ENCODE measurements at places on chromosomes 5 and 9.

DNA sequence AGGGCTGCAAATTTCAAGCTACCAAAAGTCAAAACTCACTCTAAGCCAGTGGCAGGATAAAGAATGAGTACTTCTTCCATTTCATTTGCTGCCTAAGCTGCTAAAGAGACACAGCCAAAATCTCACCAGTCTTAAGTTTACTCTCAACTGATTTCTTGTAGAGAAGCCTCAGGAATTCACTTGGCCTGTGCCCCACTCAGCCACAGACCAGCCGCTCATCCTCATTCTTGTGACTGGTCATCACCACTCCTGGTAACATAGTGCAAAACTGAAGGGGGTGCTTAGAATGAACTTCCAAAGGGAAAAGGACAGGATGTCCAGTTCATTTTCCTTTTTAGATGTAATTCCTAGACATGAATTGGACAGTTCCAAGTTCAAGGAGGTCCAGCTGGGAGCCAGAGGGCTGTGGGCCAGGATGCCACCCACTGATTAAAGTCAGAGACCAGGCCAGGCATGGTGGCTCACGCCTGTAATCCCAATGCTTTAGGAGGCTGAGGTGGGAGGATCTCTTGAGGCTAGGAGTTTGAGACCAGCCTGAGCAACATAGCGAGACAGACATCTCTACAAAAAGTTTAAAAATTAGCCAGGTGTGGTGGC lies 72.7 kb upstream of the RANBP3L start:
- no peak for DNase-seq

DNA sequence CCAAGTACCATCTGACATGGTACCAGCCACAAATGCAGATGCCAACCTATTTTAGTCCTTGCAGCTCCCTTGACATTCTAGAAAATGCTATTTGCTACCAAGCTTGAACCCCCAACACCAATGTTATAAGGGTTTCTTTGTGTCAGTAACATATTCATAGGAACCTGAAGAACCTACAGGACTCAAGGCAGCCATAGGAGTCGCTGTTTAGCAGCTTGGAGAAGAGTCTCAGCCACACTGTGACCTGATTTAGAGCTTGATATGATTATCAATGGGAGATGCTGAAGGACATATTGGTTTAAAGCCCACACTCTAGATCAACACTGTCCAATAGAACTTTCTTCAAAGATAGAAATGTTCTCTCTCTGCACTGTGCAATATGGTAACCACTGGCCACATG lies 6.4 kb upstream of the ZFR start:
- DNase-seq = no peak

- no peak for DNase-seq
Measured at GRCh38 chr5:168749391-168750100, 170.4 kb upstream of the PANK3 start.

DNA sequence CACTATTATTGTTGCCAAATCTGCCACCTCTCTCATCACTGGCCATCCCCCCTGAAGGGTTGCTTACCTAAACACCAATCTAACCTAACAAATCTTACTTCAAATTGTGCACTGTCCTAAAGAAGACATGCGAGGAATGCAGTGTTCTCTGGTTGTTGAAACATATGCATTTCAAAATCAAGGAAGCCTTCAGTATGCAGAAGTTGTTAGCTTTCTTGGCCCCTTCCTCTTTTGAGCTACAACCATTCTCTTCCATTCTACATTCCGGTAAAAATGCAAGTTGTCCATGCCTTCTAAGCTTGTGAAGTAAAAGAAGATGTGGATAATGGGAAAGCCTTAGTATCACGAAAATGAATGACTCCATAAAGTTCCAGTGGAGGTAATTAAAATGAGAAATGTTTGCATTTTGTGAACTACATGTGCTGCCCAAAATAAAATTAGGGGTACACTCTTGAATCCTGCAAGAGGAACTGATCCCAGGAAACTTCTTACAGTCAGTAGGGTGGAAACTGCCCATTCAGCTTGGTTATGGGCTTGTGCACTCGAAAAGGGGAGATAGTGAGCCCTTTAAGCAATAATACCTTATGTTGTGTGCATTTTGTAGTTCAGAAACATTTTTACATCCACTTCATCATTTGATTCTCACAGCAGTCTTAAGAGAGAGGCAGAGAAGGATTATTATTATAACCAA lies 77.6 kb upstream of the ADRB2 start:
- DNase-seq = no peak

DNA sequence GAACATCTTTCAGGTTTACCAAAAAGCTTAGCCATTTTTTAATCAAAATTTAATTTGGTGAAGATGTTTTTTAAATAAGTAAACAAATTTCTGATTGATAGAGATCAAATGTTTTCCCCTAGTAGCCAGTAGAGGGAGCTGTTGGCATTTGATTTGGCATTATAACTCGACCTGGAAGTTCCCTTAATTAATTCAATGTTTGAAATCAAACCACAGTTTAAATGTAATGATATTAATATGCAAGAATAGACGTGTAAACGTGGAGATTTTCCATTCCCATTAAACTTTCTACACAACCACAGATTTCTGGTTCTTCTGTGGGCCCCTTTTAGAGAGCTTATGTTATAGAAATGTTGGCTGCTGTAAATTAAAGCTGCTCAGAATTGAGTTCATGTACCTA lies 148.1 kb upstream of the MPDZ start:
- DNase-seq = no peak

DNA sequence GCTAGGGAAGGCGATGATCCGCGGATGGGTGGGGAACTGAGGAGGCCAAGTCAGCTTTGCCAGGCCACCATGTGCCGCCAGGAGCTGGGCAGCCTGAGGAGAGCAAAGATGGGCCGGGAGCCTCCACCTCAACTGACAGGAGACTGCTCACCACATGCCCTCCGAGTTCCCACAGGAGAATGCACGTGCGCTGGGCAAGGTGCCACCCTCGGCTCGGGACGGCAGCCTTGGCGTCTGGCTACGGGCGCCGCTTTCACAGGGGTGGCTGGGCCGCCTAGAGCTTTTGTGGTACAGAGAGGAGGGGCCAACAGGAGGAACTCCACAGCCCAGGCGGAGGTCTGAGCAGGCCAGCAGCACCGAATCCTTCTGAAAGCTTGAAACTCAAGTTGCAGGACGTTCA lies 5.3 kb upstream of the TBC1D9B start:
- DNase-seq = peak; percentile 16

- no peak for DNase-seq
Measured at GRCh38 chr5:3041001-3041400, 289.5 kb upstream of the IRX2 start.

DNA sequence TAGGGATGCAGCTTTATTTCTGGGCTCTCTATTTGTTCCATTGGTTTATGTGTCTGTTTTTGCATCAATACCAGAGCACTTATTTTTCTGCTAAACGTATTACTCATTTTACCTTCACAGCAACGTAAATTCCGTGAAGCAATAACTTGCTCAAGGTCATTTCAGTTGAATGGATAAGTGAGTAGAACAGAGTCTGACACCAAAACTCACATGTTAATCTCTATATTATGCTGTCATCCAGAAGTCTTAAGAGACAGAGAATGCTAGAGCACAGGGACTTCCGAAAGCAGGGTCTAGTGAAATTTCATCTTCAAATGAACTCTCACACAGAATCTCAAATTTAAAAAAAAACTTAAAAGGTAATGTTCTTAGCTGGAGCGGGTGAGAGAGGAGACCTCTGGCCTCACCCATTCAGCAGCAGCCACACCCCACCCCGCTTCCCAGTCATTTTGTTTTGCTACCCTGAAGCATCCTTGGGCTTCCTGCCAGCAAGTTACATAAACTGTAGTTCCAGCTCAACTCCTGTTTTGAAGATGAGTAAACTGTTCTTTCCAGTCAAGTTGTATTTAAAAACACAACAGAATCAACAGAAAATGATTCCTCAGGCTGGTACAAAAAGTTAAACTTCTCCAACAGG lies 69.3 kb downstream of the TRIM36 start:
- peak; percentile 90 for DNase-seq

GRCh38 chr9:97990259-97990658 lies 7.1 kb downstream of the ANP32B start:
- DNase-seq = no peak

GRCh38 chr9:134502266-134502791 lies 139.3 kb upstream of the COL5A1 start:
- DNase-seq = no peak

- DNase-seq = no peak
Measured at GRCh38 chr9:16542290-16542689, 328.2 kb downstream of the BNC2 start.

DNA sequence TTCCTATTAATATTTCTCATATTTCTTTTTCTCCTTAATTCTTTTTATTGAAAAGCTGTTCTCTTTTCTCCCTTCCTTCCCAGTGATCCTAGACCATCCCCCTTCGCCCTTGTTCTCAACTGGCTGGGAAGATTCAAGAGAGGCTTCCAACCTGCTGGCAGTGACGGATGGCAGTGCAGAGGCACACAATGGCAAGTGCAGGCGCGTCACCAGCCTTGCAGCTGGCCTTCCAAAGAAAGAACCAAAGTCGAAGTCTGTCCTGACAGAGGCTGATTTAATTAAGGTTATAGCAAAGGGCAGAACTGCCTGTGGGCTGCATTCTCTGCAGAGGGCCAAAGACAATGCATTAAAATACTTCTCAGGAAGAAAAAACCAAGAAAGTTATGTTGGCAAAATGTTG lies 7.4 kb downstream of the CEMIP2 start:
- peak; percentile 69 for DNase-seq

DNA sequence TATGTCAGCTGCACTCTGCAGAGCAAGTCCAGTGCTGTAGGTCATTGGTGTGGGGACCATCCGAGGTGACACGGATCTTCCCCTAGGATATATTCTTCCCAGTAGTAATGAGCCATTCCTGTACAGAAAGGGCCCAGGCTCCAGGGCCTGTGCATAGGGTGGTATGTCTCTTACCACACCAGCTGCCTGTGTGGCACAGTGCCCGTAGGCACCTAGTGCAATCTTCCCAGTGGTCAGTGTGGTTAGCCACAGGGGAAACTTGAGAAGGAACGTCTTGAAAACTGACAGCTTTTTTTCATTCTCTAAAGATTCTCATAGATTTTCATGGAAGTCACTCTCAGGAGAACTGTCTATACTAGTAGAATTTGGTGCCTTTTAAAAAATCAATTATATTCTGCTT lies 39.8 kb downstream of the CYSTM1 start:
- DNase-seq = no peak

DNA sequence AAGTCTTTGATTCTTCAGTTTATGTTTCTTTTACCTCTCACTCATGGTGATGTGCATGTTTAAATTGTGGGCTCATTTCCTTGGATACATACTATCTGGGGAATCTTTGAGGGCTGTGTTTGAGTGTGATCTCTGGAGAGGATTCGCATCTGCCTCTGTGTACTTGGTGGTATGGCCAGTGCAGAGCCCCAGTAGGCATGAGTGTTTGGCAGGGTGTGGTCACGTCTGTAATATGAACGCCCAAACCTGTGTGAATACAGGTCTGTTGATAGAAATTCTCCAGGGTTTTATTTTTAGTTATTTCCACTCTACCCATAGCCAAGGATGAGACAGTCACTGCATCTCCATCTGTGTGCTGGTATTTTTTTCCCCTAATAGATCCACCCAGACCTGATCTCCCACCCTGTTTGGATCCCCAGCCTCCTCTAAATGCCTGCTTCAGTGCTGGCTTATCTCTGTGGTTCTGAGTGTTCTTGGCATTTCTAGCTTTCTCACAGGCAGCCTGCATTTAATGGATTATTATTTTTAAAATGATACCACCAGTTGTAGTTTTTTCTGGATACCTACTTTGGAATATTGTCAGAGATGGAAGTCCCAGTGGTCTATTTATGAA lies 37.5 kb downstream of the TJP2 start:
- no peak for DNase-seq

DNA sequence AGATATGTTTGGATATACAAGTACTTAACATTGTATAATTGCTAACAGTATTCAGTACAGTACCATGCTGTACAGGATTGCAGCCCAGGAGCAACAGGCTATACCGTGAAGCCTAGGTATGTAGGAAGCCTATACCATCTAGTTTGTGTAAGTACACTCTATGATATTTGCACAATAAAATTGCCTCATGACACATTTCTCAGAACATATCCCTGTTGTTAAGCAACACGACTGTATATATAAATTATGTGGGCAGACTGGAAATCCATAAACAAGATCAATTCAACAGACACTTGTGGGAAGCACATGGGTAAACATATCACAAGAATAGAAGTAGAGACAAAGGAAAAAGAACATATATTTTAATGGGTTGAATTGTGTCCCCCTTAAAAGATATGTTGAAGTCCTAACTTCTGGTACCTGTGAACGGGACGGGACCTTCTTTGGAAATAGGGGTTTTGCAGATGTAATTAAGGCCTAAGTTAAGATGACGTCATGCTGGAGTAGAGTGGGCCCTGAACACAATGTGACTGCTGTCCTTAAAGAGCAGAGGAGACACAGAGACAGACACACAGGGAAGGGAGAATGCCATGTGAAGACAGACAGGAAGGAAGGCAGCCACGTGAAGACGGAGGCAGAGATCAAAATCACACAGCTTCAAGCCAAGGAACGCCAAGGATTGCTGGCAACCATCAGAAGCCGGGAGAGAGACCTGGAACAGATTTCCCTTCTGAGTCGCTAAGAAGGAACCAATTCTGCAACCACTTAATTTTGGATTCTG lies 76.3 kb downstream of the SCAI start:
- DNase-seq = no peak

DNA sequence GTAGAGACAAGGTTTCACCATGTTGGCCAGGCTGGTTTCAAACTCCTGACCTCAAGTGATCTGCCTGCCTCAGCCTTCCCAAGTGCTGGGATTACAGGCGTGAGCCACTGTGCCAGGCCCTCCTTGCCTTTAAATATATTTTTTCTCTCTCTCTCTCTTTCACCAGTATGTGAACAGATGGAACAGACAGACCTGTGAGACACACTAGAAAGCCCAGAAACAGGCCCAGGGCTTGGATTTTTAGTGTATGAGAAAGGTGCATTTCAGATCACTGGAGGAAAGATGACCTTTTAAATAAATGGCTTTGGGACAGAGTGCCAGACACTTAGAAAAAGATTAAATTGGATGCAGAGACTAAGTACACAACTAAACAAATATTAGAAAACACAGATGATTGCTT lies 3.1 kb downstream of the RASGEF1C start:
- no peak for DNase-seq

DNA sequence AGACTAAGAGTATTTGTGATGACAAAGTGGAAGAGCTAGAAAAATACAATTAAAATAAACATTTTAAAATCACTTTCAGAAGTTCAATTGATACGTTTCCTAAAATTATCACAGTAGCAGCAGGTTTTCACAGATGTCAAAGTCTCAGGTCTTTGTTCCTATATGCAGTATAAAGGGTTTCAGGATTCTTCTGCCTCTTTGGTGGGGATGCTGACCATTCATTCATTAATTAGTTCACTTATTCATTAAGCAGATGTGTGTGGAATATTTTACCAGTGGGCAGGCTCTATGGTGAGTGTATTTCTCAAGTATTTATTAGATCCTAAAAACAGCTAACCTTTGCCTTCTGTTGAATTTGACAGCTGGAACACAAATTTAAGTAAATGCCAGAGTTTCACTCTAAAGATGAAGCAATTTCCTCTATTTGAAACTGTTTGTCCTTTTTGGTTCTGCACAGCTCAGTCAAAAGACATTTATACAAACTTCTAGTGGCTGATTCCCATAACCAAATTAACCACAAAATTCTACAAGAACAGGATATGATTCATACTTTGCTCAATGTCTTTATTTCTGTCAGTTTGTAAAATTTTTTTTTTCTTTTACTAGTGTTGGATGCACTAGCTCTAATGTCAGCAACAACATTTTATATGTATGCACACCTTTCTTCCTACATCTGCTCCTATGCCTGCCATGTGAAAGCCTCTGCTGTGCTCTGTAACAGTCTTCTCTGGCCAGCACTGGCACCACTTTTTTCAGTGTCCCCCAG lies 75.9 kb upstream of the PRR16 start:
- no peak for DNase-seq
